Effector CD8-positive, alpha-beta T cell (primary cell): ENCODE measurements at places on chromosomes 4 and X.

GRCh38 chr4:955161-955921, 18.0 kb downstream of the DGKQ start:
- no peak for DNase-seq

GRCh38 chr4:94516999-94517398, 65.3 kb downstream of the PDLIM5 start:
- DNase-seq: no peak

DNA sequence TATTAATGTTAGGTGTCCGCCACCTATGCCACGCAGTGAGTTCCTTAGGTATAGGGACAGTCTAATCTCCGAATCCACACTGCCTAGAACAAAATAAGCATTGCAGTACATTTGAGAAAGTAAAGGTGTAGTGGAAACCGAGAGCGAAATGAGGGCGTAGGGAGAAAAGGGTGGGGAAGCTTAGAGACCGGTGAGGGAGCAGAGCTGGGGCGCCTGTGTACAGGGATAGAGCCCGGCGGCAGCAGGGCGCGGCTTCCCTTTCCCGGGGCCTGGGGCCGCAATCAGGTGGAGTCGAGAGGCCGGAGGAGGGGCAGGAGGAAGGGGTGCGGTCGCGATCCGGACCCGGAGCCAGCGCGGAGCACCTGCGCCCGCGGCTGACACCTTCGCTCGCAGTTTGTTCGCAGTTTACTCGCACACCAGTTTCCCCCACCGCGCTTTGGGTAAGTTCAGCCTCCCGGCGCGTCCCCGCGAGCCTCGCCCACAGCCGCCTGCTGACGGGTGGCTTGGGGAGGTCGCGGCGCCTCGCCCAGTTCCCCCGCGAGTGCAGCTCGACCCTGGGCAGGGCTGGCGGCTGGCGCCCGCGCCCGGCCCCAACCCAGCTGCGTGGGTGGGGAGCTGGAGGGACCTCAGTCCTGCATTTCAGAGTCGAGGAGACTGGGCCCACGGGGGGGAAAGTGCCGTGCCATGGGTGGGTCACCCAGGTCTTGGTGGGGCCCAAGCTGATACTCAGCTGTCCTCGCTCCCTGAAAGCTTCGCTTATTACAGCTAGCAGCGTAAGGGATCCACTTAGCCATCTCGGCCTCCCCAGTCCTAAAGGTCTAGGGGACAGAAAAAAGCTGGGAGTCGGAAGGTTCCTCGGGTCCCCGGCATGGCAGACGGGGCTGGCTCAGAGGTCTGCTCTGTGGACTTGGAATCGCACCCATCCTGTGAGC, at the start of gene ANXA3:
ANXA3 (plus strand) TSS at position 351 of the 932 bp plus-strand sequence. CDS start 2,704 bp downstream, outside the sequence.
- no peak for DNase-seq

DNA sequence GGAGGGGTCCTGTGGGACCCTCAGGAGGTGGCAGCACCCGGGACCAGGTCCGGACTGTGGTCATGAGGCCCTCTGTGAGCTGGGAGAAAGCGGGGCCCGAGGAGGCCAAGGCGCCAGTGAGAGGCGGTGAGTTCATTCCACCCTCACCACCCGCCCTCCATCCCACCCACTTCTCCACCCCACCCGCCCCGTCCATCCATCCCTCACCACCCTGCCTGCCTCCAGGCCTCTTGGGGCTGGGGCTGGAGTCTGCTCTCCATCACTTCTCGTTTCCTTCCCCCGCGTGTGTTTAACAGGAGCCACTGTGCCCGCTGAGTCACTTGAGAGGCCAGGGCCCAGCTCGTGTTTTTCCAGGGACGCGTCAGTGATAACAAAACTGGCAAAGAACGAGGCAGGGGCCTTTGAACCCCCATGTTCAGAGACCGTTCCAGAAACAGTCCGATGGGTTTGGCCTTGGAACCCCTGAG, 6.2 kb downstream of the SH3TC1 start:
- no peak for DNase-seq

DNA sequence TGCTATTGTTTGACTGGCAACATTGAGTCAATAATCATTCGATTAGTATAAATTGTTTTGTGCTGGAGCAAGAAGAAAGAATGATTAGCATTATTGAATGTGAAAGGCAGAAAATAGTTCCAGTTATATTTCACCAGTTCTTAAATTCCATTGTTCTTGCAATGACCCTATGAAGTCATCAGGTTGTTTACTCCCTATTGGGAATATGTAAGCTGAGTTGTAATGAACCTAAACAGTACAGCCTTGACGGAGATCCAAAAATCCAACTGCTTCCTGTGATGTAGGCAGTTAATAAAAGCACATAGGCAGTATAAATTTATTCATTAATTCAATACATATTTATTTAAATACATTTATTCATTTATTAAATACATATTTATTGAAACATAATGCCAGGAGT, 947.5 kb downstream of the PCDH7 start:
- DNase-seq: no peak

- DNase-seq: no peak
These were observed 10.4 kb downstream of the JADE3 start for GRCh38 chrX:46922611-46923010.

DNA sequence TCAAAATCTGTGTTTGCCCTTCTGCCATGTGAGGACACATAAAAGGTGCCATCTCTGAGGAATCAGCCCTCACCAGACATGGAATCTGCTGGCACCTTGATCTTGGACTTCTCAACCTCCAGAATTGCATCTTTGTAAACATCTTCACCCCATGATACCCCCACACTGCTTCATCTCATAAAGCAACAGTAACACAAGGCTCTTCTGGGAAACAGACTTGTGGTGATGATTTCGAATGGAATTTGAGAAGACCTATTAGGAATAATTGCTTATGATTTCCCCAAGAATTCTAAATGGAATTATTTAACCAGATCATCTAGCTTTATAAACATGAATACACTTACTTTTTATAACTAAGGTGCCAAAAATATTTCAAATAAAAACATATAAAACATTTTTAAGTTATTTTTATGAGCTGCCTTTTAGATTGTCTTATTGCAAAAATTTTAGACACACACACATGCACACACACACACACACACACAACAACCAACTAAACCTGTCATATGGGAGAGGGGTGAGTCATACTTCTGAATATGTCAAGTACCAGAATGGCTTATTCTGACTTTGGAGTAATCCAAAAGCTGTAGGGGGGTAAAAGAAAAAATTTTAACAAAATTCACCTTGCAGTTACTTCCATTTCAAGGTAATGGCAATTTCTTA, 82.0 kb downstream of the USP46 start:
- no peak for DNase-seq

GRCh38 chrX:96455078-96455477, 229.6 kb upstream of the DIAPH2 start:
- DNase-seq: no peak

- peak; percentile 11 for DNase-seq
These were observed 779 bp upstream of the DDX60L start for GRCh38 chr4:168480931-168481611.

GRCh38 chrX:7061429-7061828, 86.1 kb upstream of the STS start:
- DNase-seq: no peak

- no peak for DNase-seq
These were observed 537.3 kb downstream of the MID1IP1 start for GRCh38 chrX:39338583-39338982.

- no peak for DNase-seq
These were observed 12.7 kb upstream of the SMIM43 start for GRCh38 chr4:121777625-121778024.

GRCh38 chr4:59727745-59728144, 1472.4 kb upstream of the ADGRL3 start:
- DNase-seq: no peak

DNA sequence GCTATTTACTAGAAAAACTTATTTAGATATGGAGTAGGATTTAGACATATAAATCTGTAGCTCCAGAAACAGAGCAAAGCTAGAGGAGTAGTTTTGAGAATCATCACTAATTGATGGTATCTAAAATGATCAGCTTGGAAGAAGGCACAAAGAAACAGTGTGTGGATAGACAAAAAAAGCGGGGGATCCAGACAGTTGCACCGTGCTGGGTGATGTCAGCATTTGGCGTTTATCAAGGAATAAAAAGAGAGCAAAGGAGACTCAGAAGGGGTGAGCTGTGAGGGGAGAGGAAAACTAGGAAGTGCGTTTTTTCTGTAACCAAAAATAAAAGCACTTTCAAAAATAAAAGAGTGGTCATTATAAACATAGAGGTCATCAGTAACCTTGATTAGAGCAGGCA, 90.5 kb upstream of the GPRIN3 start:
- no peak for DNase-seq
